ENCODE measurements at places on chromosomes 6 and 20.

GRCh38 chr20:12531626-12532025 is 477.1 kb upstream of the SPTLC3 start:
- no peak for DNase-seq

DNA sequence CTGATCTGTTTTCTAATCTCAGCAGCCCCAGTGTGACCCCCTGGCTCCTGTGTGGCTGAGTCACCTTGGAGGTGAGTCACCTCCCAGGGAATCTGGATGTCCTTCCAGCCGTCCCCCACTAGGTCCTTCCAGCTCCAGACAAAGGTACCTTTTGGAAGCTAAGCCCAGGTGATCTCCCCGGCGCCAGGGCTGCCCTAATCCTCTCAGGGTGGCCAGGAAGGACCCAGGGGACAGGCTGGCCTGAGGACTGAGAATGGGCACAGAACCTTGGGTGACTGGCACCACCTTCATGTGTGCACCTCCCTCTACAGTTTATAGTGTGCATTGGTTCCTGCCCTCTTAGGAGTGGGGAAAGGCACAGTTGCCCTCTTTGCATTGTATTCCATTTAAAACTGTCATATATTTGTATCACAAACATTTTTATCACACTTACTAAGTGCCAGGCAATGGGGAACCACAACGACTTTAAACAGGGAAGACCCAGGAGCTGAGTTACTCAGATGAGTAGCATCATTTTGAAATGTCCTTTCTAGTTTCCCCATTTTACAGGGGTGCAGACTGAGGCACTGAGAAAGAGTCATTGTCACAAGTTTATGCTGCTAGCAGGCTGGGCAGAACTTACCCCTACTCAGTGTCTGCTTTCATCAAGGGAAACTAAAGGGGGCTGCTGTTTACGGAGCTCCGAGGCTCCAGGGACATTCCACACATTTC is 2.6 kb upstream of the BPIFB4 start:
- no peak for DNase-seq

DNA sequence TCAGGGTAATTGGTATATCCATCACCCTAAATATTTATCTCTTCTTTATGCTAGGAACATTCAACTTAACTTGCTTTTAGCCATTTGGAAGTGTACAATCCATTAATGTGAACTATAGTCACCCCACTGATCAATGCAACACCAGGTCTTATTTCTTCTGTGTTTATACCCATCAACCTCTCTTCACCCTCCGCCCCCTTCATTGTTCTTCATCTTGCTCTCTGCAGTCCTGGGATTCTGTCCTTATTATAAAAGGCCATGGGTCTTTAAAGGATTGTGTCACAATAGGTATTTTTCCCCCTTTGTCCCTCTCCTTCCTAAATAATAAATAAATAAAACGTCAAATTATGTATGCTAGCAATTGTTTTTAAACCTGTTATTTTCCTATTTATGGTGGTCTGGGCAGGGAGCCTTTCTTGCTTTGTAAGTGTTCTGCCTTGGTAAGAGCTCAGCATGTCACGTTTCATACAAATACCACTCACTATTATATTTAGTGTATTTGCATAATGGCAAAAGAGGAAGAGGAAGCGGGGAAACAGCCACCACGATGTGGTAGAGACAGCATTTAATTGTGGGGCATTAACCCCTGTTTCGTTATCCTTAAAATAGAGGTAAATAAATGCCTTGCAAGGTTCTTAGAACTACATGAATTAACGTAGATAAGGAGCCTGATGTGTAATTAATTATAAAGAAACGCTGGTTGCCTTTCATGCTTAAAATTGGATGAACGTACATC is 1.9 kb downstream of the ABRACL start:
- DNase-seq, result no peak

DNA sequence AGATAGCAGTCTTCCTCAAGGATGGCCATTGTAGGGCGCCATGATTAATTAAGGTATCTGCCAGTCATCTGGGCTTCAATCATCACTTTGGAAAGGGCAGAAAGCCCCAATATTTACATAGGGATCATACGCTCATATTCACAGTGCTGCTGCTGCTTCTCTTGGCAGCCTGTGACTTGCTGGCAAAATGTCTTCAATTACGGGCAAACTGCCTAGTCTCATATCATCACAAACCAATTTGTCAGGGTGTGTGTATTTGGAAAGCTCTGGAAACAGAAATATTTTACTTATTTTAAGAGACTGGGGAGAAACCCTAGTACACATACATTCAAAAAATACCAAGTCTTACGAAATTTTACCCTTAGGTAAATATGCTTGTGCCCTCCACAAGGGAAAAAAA is 77.6 kb downstream of the SAMD5 start:
- DNase-seq, result no peak

DNA sequence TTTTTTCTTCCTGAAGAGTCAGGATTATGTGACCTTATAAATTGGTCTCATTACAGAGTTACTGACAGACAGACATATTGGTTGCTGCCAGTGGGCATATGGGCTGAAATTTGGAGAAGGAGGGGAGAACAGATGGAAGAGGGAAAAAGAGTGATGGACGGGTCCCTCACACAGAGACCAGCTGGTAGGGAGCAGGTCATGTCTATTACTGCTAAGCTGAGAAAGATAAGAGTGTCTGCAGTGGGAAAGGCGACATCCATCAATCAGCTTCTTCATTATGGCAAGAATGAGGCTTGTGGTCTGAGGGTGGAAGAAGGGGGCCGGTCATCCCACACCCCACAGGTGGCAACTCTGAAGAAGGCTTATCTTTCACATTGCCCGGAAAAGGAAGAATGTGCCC is 353.8 kb upstream of the RSPO3 start:
- DNase-seq, result no peak
